Keratinocyte (primary cell): ENCODE measurements at places on chromosomes 3 and 15.

DNA sequence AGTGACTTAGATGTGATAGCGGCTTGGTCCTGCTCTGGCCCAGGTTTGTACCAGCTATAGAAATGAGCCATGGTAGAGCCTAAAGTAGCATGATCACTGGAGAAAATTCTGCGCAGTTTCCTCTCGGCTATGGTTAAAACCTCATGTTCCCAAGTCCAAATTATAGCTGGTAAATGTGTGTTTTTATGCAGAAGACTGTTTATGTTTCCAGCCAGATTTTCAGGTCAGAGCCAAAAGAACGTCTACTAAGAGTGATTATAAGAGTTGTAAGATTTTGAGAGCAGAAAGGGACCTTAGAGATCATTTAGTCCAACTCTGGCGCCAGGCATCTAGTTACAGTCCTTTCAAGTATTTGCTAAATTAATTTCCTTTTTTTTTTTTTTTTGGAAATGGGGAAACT is 333.7 kb downstream of the LPP start:
- DNase-seq, result no peak

- DNase-seq, result no peak
Measured at GRCh38 chr15:70563561-70564095, 199.7 kb downstream of the UACA start.

DNA sequence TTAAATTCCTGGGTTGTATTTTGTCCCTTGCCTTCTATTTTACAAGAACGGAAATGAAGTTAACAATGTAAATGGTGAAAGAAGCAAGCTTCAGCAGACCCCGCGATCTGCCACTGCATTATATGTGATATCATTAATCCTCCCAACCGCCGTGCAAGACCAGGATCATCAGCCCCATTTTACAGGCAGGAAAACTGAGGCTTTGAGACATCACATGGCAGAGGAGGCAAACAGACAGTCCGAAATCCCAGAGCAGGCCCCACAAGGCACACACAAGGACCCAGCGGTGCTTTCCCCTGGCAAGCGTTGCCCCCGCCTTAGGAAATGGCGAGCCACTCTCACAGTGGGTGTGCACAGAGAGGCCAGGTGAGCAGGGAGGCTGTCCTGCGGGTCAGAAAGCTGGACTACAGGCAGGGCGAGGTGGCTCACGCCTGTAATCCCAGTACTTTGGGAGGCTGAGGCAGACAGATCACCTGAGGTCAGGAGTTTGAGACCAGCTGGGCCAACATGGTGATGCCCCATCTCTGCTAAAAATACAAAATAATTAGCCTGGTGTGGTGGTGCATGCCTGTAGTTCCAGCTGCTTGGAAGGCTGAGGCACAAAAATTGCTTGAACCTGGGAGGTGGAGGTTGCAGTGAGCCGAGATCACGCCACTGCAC is 16.2 kb downstream of the FGD5 start:
- no peak for DNase-seq

DNA sequence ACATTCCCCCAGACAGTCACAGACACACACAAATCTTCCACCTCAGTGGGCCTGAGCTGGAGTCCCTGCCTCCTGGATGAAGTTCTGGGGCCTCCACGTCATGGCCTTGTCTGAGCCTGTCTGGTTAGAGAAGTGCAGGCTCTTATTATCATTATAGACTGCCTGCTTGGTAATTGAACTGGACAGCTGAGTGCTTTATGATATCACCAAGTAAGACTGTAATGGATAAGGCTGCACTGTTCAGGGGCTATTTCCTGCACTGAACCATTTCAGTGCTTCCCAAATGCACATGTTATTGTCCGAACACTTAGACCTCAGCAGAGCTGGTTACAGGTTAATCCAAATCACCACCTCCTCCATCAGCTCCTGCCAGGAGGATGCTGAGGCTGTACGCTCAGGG is 8.7 kb upstream of the ST6GAL1 start:
- no peak for DNase-seq

- DNase-seq, result no peak
Measured at GRCh38 chr3:113110267-113110666, 101.1 kb upstream of the BOC start.

GRCh38 chr3:36259580-36259979 is 120.7 kb upstream of the STAC start:
- DNase-seq, result no peak

DNA sequence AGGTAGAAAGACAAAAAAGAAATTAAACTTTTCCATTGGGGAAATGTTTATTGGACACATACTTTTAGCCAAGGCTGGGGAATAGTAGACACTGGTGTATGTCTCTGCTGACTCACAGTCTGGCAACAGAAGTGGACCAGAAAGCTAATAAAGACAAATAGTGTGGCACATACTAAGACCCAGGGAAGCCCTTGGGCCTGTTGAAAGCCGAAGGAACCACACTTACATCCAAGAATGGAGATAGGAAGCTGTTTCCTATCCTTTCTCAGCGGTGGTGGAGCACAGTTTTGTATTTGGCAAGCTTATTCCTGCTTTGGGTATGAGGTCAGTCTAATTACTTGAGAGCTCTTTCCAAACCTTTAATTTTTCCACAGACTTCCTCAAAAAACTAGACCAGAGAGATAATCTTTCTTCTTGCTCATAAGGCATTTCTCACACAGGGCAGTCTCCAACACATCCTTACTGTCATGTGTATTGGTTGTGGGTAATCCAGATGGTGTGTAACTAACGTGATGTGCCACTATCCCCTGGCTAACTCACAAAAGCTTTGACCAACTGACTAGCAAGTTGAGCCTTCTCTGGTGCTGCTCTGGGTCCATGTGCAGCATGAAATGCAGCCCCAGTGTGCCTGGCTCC is 279.1 kb upstream of the IGF1R start:
- no peak for DNase-seq

GRCh38 chr15:82043130-82043673 is 2.6 kb downstream of the MEX3B start:
- no peak for DNase-seq

- no peak for DNase-seq
Measured at GRCh38 chr3:41155834-41156233, 43.5 kb upstream of the CTNNB1 start.

DNA sequence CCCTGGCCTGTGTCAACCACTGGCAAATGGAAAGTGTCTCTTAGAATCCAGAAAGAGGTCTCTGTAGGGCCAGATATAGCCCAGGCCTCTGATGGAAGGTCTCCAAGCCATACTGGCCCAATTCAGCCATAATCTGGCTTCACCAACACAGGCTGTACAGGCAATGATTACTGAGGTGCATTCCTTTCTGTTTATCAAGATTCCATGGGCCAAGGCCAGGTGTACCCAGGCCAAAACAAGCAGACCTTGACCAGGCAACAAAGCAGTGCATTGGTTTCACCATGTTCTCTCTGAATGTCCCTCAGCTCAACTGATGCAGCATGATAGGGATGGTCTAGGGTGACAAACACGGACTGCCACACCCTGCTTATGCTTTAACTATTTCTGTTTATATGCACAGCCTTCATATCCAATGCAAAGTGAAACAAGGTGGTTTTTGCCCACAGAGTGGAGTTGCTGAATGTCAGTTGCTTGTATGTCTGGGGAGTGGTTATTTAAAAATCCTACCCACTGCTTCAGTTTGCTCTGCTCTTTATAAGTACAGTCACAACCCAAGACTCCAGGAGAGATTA is 25.2 kb downstream of the CCNL1 start:
- DNase-seq, result no peak
